Glutamatergic neuron (in vitro differentiated cells): ENCODE measurements at places on chromosomes 2 and 18. TPM values are rescaled to one million over a fixed set of nuclear protein-coding genes. Genes with fewer than 3 reads are reported as not detected.

Gene IL1F10
- total RNA-seq, result not detected

Gene GCG
- total RNA-seq, result not detected

Gene VIL1
- total RNA-seq, result not detected

Gene CLEC4F
- total RNA-seq, result 0.66 TPM

Gene TBC1D8
- 14.6 TPM for total RNA-seq

Gene LMAN2L
- total RNA-seq, result 14.0 TPM

Gene SIX3
- 0.86 TPM for total RNA-seq

Gene ARHGAP15
- not detected for total RNA-seq

Gene SCYGR5
- total RNA-seq, result not detected

GRCh38 chr18:68667121-68667520 lies 47.8 kb downstream of the TMX3 start:
- H3K4me1 ChIP-seq, result peaks cover 4% of the 10 kb centered on the region
- H3K36me3 ChIP-seq, result peaks cover 15% of the 10 kb centered on the region
- no peak overlapping the region for H3K27ac ChIP-seq

DNA sequence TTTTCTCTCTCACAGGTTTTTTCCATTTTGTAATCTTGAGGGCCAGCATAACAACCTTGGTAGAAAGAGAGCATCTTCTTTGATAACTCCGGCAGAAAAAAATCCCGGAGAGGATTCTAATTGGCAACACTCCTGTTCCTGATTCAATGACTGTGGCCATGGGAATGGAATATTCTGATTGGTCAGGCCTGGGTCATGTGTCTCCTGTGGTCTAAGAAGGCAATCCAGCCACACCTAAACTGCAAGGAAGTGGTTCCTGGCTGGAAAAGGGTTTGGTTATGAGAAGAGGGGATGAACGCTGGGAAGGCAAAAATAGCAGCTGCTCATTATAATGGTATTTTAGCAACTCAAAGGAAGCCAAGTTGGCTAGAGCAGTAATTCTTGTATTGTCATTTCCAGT lies 24.8 kb upstream of the ZNF638 start:
- no peak overlapping the region for H3K4me3 ChIP-seq
- no peaks in the 10 kb centered on the region for H3K27me3 ChIP-seq
- no peaks in the 10 kb centered on the region for H3K36me3 ChIP-seq
- H3K4me1 ChIP-seq, result no peaks in the 10 kb centered on the region
- no peak for DNase-seq
- H3K27ac ChIP-seq, result no peak overlapping the region

GRCh38 chr2:237614151-237614720 lies 13.2 kb upstream of the LRRFIP1 start:
- peaks cover 4% of the 10 kb centered on the region for H3K27me3 ChIP-seq
- H3K4me1 ChIP-seq, result peaks cover 13% of the 10 kb centered on the region
- no peak overlapping the region for H3K4me3 ChIP-seq
- no peak for DNase-seq
- no peak overlapping the region for H3K27ac ChIP-seq

DNA sequence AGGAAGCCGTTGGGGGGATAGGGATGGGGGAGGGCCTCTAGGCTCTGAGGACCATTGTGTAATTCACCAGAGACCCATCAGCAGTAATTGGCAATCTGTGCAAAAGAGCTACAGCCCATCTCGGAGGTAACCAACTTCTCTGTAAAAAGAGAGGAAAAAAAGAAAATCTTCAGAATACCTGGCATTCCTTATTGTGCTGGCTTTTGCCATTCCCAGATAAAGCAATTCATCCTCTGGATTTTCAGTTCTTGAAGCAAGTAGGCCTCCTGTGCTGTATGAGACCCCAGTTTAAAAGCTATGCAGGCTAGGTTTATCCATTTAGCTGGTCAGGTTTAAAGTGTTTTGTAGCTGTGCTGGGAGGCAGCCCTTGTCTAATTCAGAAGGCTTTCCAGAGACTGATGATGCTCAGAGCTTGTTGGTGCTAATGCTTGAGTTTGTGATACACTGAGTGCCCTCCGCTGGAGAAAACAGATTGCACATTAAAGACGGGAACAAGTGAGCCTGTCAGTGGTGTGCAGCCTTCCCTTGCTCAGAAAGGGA lies at the start of gene LRRTM4:
TSS of gene LRRTM4 (minus strand) at position 446 of the 540 bp plus-strand sequence.
- peak within 1 kb of the TSS; percentile 82 for H3K4me3 ChIP-seq
- peaks cover 23% of the 10 kb centered on the region for H3K4me1 ChIP-seq
- no peaks in the 10 kb centered on the region for H3K36me3 ChIP-seq
- H3K27ac ChIP-seq, result peak within 1 kb of the TSS; percentile 50
- peak; percentile 21 for DNase-seq

- H3K36me3 ChIP-seq, result no peaks in the 10 kb centered on the region
- peak overlapping the region; percentile 60 for H3K4me3 ChIP-seq
- peaks cover 29% of the 10 kb centered on the region for H3K4me1 ChIP-seq
- peak overlapping the region; percentile 95 for H3K27ac ChIP-seq
- DNase-seq, result peak; percentile 49
- peaks cover 5% of the 10 kb centered on the region for H3K27me3 ChIP-seq
Observed at GRCh38 chr2:170013802-170014551, 164.0 kb upstream of the MYO3B start.

- H3K27me3 ChIP-seq, result peaks cover 4% of the 10 kb centered on the region
- no peak overlapping the region for H3K27ac ChIP-seq
- H3K4me1 ChIP-seq, result peaks cover 12% of the 10 kb centered on the region
Observed at GRCh38 chr2:54945391-54946219, 104.6 kb downstream of the RTN4 start.

DNA sequence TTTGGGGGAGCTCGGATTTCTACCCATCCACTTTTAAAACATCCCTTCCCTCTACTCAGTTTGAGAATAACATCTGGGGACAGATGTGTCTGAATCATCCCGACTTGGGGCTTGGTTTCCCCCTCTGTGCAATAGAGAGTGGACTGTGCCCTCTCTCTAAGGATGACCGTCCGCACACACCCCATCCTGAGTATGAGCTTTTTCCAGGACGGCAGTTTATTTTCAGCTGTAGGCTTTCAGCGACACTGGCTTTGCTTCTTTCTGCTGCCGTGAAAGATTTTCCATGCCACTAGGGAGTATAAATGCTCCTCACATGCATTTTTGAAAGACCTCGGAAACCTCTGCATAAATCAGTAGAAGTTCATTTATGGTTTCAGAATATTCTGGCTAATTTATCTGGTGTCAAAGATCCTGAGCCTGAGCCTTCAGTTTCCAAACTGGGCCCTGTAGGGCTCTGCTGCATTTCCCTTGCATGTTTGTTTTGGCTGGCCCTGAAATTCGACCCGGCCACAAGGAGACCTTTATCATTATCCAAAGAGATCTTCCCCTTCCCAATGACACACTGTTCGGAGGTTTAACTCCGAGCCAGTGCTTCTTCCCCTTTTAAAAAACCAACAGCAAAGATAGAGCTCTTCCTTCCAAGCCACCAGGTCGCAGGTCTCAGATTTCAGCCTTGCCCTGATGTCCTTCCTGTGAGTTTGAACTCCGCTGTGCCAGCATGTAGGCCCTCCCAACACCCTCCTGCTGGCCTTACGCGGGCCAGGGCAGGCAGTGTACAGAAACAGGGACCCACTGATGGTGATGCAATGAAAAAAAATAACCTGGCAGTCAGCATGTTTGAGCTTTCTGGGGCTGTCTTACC lies 53.3 kb downstream of the FECH start:
- peaks cover 50% of the 10 kb centered on the region for H3K4me1 ChIP-seq
- no peaks in the 10 kb centered on the region for H3K36me3 ChIP-seq
- H3K27me3 ChIP-seq, result peaks cover 12% of the 10 kb centered on the region
- peak overlapping the region; percentile 71 for H3K27ac ChIP-seq

DNA sequence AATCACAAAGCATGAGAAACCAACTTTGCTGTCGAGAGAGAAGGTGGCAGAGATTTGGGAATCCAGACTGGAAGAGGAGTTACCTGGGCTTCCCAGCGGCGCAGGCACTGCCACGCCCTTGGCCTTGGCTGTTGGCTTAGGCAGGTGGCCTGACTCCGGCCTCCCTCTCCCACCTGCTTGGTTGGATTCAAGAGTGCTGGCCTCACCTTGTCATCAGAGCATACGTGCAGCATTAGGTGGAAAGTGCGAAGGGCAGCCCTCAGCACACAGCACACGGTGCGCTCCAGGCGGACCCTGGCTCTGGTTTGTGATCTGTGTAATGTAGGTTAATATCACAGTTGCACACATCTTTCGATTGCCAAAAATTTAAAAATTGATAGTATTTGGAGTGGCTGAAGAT lies 19.2 kb upstream of the ASB1 start:
- no peak for DNase-seq
- peaks cover 4% of the 10 kb centered on the region for H3K36me3 ChIP-seq
- peaks cover 2% of the 10 kb centered on the region for H3K27me3 ChIP-seq
- H3K4me3 ChIP-seq, result no peak overlapping the region

DNA sequence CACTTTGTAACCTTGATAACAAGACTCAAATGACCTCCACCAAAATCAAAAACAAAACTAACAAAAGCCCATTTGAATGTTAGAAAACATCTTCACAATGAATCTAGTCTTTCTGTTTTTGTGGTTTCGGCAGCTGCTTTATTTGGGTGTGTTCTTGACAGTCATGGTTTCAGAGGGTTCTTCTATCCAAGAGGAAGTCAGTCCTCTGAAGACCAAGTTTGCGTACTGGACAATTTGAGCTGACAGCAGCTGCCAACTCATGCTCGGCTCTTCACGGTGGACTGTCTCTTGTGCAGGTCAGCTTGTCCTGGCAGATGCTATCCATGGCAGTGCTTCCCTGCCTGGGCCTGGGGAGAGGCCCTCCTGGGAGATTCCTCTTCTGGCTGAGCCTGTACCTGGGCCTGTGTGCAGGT lies 91.0 kb downstream of the TMEM17 start:
- no peak overlapping the region for H3K27ac ChIP-seq
- H3K27me3 ChIP-seq, result peaks cover 3% of the 10 kb centered on the region
- H3K36me3 ChIP-seq, result no peaks in the 10 kb centered on the region
- peaks cover 9% of the 10 kb centered on the region for H3K4me1 ChIP-seq
- DNase-seq, result no peak

GRCh38 chr2:124450481-124450880 lies 425.4 kb downstream of the CNTNAP5 start:
- H3K4me3 ChIP-seq, result no peak overlapping the region
- DNase-seq, result no peak
- peaks cover 15% of the 10 kb centered on the region for H3K36me3 ChIP-seq
- H3K4me1 ChIP-seq, result peaks cover 7% of the 10 kb centered on the region
- no peak overlapping the region for H3K27ac ChIP-seq

DNA sequence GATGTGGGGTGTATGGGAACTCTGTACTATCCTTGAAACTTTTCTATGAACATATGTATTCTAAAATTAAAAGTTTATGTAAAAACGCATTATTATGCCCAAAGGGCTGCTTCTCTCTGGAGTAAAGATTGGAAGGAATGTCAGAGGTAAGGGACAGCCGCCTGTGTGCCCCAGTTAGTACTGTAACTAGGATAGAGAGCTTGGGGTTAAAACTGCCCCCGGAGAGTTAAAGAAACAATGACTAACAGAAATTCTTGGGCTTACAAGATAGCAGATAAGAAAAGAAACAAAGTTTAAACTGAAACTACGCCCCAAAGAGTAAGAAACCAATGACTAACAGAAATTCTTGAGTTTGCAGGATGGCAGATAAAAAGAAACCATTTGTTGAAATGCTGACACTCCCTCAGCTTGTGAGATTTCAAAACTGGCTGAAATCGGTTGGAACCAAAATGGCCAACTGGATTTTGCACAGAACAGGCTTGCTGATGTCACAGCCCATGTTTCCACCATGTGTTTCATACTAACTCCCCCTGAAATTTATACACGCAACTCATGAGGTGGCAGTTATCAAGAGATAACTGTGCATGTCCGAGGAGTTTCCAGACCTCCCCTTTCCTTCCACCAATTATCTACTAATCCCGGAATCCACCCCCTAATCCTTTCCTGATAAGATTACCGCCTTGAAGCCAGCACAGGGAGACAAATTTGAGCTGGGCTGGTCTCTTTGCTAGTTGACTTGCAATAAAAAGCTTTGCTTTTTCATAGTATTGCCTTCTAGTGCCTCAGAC lies 8.7 kb upstream of the TXNDC2 start:
- no peaks in the 10 kb centered on the region for H3K4me1 ChIP-seq
- H3K27ac ChIP-seq, result no peak overlapping the region
- H3K27me3 ChIP-seq, result no peaks in the 10 kb centered on the region
- no peak overlapping the region for H3K4me3 ChIP-seq

DNA sequence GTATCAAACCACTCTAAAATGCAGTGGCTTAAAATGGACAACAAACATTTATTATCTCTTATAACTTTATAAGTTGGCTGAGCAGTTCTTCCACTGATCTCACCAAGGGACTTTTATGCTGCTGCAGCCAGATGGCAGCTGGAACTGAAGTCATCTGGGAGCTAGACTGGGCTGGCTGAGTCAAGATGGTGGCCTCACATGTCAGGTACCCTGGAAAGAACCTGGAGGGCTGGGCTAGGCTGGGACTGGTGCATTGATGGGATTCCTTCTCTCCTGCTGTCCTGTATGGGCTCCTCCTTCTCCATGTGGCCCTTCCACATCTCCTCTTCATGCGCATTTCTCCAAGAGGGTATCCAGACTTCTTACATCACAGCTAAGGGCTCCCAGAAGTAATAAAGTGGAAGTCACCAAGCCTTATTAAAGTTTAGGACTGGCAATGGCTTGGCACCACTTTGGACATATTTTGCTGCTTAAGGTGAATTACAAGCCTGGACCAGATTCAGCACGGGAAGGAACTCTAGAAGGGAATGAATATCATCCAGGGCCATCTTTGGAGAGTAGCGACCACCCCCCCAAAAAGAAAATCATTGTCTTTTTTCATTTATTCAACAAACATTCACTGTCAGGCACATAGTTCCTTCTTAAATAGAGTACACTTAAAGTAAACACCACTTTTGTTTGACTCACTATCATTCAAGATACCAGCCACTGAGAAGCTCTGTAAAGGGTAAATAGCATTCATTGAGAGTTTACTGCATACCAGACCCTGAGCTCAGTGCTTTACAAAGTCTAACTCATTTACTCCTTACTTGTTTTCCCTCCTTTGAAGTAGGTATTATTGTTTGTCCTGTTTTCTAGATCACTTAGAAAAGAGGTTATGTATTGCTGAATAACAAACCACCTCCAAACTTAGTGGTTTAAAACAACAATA lies 138.0 kb downstream of the ZFP36L2 start:
- H3K27me3 ChIP-seq, result no peaks in the 10 kb centered on the region
- DNase-seq, result no peak
- H3K27ac ChIP-seq, result no peak overlapping the region
- H3K36me3 ChIP-seq, result peaks cover 6% of the 10 kb centered on the region
- no peak overlapping the region for H3K4me3 ChIP-seq

DNA sequence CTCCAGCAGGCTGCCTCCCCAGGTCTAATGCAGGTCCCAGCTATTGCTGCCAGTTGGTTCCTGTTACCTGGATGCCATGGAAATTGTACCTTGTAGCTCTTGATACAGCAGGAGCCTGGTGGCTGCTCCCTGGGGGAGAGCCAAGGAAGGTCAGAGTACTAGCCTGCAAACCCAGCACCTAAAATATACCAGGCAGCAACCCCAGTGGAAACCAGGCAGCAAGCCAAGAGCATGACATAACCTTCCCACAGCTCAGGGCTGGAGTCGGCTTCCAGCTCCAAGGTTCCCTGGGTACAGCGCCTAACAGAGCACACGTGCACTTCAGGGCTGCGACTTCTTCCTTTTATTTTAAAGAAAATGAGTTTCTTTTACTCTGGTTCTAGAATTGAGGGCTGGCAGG lies 30.3 kb downstream of the TNP1 start:
- no peaks in the 10 kb centered on the region for H3K4me1 ChIP-seq
- no peak overlapping the region for H3K4me3 ChIP-seq
- no peak overlapping the region for H3K27ac ChIP-seq
- H3K27me3 ChIP-seq, result no peaks in the 10 kb centered on the region

- no peaks in the 10 kb centered on the region for H3K27me3 ChIP-seq
- no peak overlapping the region for H3K27ac ChIP-seq
- peaks cover 5% of the 10 kb centered on the region for H3K36me3 ChIP-seq
- H3K4me1 ChIP-seq, result peaks cover 8% of the 10 kb centered on the region
- DNase-seq, result no peak
Observed at GRCh38 chr2:158114516-158114915, 12.8 kb downstream of the UPP2 start.

GRCh38 chr2:26605999-26606846 lies 34.9 kb downstream of the CIB4 start:
- peaks cover 50% of the 10 kb centered on the region for H3K4me1 ChIP-seq
- H3K4me3 ChIP-seq, result peak overlapping the region; percentile 67
- no peaks in the 10 kb centered on the region for H3K27me3 ChIP-seq
- peak overlapping the region; percentile 94 for H3K27ac ChIP-seq
